ENCODE measurements at places on chromosomes 2 and 18.

- no peak for DNase-seq
These were observed 110.4 kb downstream of the GRB14 start for GRCh38 chr2:164510895-164511294.

- DNase-seq, result no peak
These were observed 133.6 kb upstream of the CAPN13 start for GRCh38 chr2:30940839-30941238.

GRCh38 chr2:195509551-195509950, 147.5 kb upstream of the SLC39A10 start:
- DNase-seq, result no peak

GRCh38 chr2:23757686-23758433, 169.1 kb downstream of the ATAD2B start:
- DNase-seq, result no peak

GRCh38 chr2:234305846-234306245, 191.0 kb downstream of the ARL4C start:
- no peak for DNase-seq

- peak; percentile 45 for DNase-seq
These were observed 716.4 kb downstream of the RNF144A start for GRCh38 chr2:7633566-7634153.

GRCh38 chr2:71006323-71006722, 11.7 kb upstream of the TEX261 start:
- DNase-seq, result no peak

DNA sequence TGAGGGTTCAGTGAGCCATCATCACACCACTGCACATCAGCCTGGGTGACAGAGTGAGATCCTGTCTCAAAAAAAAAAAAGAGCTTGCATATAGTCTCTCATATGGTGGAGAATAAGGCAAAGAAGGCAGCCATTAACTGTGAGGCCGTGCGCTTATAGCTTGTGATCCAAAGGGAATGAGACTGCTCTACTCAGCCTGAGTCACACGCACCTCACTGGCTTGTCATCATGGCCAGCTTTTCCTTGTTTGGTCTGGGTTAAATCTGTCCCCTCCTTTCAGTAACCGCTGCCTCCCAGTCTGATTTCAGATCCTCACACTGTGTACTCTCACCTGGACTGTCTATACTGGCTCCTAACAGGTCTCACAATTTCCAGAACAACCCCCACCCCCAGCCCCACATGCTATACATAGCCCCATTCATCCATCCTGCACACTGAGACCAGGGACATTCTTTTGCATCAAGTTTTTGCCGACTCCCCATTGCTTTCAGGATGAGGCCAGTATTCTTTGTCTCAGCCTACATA, 35.3 kb upstream of the ANKRD44 start:
- no peak for DNase-seq

- DNase-seq, result no peak
These were observed 2.2 kb downstream of the DNER start for GRCh38 chr2:229712136-229712535.

GRCh38 chr2:10212827-10213226, 89.9 kb upstream of the HPCAL1 start:
- no peak for DNase-seq

DNA sequence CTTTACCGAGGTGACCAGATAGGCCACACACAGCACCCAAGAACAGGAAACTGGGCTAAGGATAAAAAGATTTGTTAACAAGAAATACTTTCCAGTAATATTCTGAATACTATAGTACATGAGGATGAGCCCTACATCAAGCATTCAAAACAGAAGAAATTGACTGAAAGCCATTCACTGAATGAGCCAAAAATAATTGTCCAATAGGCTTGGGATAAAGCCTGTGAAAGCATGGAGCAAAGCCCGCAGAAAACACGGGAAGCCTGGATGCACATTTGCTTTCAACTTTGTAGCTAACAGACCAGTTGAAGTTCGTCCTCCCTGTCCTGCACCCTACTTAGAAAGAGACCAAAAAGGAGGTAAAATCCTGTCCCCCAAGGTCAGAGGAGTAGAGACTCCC, 56.3 kb downstream of the DIPK1C start:
- no peak for DNase-seq

- no peak for DNase-seq
These were observed 108.8 kb upstream of the TMEM200C start for GRCh38 chr18:6004119-6004518.

DNA sequence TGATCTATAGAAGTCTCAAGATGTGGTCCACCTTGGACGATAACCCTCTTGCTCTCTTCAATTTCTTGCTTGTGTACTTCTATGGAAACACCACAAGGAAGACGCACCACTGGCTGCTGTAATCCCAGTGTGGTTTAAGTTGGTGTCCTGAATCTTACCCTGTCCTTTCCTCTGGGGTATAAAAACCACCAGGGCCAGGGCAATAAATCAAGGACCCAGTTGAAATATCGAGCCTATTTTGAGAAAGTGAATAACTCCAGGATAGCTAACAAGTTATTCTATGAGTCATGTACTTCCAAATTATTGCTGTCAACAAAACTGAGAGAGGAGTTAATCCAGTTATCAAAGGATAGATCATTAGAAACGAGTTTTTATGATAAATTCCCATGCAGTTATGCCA, 137.0 kb downstream of the RND3 start:
- DNase-seq, result no peak

GRCh38 chr2:39623917-39624316, 41.8 kb upstream of the TMEM178A start:
- DNase-seq, result no peak

GRCh38 chr18:8951491-8951890, 151.0 kb upstream of the NDUFV2 start:
- no peak for DNase-seq

DNA sequence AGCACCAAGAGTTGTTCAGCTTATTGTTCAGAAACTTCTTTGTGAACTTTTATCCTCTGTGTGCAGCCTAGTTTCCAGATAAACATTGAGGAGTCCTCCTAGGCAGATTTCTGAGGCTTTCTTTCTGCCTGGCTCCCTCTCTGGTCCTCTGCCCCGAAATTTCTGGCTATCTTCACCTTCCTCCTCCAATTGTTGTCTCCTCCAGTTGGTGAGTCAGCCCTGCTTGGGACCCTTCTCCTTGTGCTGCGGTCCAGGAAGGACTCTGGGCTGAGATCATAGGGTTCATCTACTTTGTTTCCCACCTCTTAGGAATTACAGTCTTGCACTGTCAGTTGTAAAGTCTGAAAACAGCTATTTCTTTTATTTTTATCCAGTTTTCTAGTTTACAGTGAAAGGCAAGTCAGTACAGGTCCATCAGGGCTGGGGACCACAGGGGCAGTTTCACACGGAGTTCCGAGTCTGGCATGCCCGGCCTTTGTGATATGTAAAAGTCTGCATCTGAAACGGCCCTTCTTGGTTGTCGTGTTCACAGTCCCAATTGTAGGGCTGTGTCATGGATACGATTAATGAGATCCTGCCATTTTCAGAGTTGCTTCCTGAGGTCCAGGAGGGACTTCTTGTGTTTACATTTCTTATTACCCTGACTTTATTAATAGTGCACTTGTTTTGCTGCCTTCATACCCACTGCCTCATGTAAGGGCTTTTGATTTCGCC, 100.8 kb downstream of the SMC6 start:
- no peak for DNase-seq

DNA sequence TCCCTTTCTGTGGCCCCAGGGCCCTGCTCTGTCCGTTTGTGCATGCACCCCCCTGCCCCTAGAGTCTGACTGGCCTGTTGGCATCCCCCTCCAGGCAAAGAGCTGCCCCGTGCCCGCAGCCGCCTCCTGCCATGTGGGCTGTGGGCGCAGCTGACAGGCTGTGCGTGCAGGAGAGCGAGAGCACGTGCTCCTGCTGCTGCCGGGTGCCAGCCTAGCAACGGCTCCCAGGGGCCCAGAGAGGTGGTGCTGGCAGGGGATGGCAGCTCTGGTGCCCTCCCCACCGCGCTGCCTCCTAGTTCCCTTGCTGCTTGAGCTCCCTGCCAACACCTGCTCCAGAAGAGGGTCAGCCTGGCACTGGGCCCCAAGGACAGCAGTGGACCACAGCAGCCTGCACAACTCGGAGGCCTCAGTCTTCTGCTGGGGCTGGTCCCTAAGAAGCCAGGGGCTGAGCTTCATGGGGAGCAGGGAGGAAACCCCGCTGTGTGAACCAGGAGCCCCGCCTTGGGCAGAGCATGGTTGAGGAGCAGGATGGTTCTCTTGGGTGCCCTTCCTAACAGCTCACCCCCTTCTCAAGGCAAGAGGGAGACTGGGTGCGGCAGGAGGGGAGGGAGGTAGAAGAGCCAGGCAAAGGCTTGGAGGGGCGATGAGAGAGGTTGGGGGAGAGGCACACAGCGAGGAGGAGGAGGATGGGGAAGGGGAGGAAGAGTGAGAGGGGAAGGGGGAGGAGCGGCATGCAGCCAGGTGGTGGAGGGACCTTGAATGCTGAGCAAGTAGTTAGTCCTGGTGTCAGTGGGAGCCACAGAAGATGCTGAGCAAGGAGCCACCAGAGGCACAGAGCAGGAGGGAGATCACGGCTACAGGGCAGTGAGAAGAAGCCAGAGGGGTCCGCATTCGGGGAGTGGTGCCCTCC, 23.8 kb upstream of the PTMA start:
- no peak for DNase-seq

DNA sequence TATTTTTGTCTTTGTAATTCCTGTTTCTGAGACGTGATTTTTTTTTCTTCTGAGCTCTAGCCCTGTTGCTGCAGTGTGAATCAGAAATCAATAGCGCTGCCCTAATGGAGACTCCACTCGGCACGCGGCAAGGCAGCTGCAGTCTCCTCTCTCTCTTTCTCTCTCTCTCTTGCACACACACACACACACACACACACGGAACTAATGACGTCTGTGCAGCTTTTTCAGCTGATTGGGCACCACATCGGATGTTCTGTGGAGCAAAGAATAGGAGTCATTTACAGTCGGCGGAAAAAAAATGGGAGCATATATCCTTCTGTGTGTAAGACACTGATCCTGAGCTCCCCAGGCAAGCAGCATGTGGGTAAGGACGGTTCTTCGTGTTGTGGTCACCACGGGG, 2.0 kb upstream of the MYT1L start:
- peak; percentile 97 for DNase-seq

DNA sequence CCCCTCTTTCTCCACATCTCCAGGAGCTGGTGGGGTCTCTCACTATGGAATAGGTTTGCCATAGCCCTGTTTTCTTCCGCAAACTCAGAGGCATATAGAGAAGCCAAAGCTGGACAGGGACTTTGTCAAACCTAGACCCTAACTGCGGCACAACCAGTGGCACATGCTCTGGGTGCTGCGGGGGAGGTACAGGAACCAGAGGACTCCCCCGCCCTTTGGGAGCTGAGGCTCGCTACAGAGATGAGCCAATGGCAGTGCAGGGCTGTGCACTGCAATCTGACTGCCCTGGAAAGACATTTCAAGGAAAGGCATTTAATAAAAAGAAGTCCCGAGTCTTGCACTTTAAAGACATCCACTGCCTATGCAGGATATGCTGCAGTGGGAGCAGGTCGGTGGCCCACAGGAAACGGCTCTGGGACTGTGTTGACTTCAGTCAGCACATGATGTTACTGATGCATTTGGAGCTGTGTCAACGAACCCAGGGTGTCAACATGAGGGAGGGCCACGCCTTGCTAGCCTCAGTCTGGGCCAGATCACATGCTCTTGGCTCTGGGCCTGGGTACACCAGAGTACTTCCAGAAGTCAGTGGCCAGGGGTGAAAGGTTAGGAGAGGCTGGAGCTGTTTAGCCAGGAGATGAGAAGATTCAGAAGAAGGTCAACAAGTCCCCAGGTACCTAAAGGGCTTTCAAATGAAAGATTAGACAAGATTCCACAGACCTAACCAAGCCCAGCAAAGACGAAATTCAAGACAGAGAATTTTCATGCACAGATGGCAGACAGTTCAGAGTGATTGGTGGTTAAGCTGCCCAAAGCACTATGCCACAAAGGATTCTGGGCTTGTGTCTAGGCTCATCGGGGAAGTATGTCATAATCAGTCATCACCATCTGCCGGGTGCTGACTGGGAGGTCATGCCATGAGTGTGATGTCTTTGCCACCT, 8.2 kb downstream of the SLC35F6 start:
- DNase-seq, result peak; percentile 26

- DNase-seq, result no peak
These were observed 1.6 kb upstream of the GPR45 start for GRCh38 chr2:105239924-105240323.

GRCh38 chr2:128359841-128360240, 41.2 kb upstream of the HS6ST1 start:
- no peak for DNase-seq

DNA sequence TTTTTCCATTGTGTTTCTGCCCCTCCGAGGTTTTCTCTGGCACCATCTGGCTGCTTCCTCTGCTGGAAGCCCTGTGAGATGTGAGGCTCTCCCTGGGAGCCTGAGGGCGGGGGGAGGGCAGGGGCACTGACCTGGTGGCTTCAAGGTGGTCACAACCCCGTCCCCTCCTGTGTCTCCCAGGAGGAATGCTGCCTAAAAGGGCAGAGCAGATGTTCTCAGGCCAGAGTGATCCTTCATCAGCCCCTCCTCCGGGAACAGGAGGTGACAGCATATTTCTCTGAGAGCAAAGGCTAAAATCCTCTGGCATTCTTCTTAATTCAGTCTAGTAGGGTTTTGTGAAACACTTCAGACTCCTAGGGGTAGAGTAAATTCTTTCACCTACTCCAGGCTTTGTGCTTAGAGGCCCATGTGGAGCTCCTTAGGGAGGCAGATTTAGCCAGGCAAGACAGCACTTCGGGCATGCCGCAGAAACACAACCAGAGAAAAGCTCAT, 18.3 kb upstream of the GREB1 start:
- no peak for DNase-seq

- DNase-seq, result no peak
These were observed 325.6 kb downstream of the SS18 start for GRCh38 chr18:25764777-25765176.

GRCh38 chr18:21141668-21142422, 30.2 kb upstream of the ROCK1 start:
- DNase-seq, result no peak

- DNase-seq, result no peak
These were observed 108.7 kb downstream of the MAP3K20 start for GRCh38 chr2:173184031-173185004.

DNA sequence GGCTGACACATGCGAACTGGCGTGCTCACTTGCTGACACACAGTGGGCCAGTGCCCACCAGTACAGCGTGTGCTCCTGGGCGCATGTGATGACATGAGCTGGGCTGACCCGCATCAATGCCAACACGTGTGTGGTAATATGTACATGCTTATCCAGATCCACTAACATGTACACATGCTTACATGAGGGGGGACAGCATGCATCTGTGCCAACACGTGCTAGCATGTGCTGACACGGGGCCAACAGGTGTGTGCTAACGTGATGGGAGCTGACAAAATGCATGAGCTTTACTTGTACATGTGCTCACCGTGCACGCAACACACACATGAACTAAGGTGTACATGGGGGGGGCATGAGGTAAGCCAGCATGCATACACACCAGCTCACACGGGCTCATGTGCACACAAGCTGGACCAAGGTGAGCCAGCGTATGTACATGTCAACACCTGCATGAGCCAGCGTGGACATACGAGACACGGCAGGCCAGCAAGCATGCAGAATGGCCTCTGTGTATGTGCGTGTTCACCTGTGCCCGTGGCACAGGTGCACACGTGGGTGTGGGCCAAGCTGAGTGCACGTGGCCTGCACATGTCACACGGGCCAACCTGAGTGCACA, 28.5 kb downstream of the GPC1 start:
- DNase-seq, result no peak

GRCh38 chr18:2395427-2396161, 175.7 kb downstream of the METTL4 start:
- DNase-seq, result no peak

All from SHP77 (cell line).